ENCODE measurements at places on chromosomes 1 and 21. TPM values are rescaled to one million over a fixed set of nuclear protein-coding genes. Genes with fewer than 3 reads are reported as not detected.
A peak's percentile ranks its signal among the peaks of the same experiment; 100 is the strongest.

The MAP3K7CL gene
- total RNA-seq: 75.2 TPM

The SLC25A34 gene
- 1.0 TPM for total RNA-seq

The PCSK9 gene
- 0.53 TPM for total RNA-seq

The BECN2 gene
- not detected for total RNA-seq

The LSM10 gene
- 48.9 TPM for total RNA-seq

The CFHR1 gene
- total RNA-seq: 0.23 TPM

The CD1B gene
- not detected for total RNA-seq

DNA sequence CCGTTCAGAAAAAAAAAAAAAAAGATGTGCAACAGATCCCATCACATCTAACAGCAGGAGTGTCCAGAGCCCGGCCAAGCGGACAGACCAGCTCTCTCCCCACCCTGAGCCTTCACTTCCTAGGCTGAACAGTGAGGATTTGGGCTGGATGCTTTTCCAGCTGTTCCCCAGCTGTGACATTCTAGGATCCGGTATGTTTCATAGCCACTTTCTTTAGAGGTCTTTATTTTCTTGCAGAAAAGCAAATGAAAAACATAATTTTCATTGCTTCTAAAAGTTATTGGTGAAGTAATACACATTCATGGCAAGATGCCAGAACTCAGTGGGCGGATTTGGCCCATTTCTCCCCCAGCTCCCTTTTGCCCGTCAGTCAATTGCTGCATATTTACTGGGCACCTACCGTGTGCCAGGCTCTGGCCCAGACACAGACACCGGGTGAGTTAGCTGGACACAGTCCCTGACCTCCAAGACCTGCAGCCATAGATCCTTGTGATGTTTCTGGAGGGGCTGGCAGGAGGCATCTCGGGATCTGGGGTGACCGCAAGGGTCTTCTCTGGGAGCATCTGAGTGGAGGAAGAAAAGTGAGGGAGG lies 213.7 kb upstream of the VAMP3 start:
- DNase-seq: no peak

DNA sequence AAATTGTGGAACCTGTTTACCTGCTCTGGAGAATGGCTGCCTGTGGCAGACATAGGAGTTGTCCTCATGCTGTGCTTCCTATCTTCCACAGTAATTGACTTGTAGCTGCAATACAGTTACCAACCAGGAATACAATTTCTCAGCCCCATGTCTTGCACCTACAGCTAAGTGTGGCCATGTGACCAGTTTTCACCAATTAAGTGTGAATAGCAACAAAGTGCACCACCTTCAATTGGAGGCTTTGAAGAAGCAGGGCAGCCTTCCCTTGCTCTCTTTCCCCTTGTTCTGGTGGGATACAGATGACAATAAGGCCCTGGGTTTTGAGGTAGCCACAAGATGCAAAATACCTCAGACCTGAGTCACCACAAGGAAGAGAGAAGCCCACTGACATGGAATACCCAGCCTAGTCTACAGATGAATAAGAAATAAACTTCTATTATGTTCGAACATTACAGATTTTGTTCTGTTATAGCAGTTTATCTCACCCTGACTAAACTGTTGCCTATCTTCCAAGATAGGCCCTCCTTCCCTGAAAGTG lies 70.2 kb upstream of the S1PR1 start:
- DNase-seq: peak; percentile 11

DNA sequence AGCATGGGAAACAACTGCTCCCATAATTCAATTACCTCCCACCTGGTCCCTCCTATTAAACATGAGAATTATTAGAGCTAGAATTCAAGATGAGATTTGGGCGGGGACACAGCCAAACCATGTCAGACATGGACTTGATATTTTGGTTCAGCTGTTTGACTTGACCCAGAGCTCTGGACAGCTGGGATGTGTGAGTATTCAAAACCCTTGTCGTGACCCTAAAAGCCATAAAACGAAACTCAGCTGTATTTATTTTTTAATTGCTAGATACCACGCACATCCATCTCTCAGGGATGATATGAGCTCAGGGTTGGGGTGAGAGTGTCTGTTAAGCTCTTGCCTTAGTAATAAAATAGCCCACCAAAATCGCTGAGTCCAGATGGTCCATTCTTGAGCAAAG lies 45.4 kb downstream of the RCSD1 start:
- no peak for DNase-seq

GRCh38 chr1:89125240-89125912 lies 538 bp downstream of the GBP2 start:
- DNase-seq: no peak

GRCh38 chr1:116908820-116909511 lies 750 bp upstream of the PTGFRN start:
- DNase-seq: no peak

DNA sequence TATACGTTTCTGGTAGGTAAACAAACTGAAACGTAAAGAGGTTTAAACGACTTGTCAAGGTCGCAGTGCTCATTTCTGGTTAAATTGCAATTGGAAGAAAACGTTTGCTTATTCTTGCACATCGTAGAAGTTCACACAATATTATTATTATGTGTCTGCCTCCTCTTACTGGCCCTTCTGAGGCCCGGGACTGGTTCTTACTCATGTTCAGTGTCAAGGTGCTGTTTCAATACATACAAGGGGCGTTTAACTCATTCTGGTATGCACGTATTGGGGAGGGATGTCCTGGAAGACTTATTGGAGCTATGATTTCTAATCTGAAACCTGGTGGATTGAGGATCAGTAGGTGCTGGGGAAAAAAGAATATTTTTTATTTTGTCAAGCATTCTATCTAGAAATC lies 932 bp downstream of the RPF1 start:
- DNase-seq: no peak

- no peak for DNase-seq
These were observed 5.8 kb upstream of the ALDH4A1 start for GRCh38 chr1:18907917-18908845.

DNA sequence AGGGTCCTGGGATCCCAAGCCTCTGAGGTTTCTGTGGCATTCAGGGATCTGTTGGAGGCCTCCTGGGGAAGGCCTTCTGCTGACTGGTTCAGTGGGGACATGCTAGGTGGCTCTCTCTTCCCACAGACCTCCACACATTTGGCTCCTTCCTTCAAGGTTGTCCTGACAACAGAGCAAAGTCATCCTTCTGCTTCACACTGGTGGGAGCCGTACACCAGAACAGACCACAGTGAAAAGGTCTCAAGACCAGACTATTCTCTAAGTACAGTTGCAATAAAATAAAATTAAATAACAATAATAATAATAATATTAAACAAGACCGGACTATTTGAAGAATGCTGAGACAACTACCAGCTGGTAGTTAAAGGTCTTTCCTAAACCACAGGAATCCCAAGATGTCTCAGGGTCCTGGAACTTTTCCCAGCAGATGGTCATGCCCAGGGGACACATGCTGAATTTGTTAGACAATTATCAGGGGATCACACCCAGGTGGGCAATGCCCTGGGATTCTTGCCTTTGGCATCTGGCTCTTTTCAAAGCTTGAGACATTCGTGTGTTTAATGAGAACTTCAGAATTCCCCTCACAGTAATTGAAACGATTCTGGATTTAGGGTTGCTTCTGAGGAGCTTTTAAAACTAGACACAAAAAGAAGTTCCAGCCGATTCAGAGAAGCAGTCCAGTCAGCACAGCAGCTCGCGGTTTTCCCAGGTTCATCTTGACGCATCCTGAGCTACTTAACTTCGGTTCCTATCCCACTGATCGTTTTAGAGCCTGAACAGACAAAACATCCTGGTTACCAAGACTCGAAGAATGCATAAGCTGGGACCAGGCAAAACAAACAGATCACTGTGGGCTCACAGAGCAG lies 22.9 kb downstream of the HTR1D start:
- DNase-seq: peak; percentile 98

GRCh38 chr1:27136236-27136551 lies 18.7 kb downstream of the SLC9A1 start:
- no peak for DNase-seq

DNA sequence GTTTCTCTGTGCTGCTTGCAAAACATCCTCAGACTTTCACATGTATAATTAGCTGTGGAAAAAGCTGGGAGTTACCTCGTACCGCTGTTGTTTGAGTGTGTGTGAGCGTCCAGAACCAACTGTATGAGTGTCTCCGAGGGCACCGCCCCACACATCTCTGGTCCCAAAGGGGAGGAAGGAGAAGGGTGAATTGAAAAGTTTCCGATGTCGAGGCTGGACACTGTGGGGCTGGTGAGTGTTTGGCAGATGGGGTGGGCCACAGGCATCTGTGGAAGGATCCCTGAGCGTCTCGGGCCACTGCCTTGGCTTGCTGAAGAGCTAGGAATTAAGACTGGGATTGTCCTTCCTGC lies 1.2 kb downstream of the ATP2B4 start:
- DNase-seq: no peak

DNA sequence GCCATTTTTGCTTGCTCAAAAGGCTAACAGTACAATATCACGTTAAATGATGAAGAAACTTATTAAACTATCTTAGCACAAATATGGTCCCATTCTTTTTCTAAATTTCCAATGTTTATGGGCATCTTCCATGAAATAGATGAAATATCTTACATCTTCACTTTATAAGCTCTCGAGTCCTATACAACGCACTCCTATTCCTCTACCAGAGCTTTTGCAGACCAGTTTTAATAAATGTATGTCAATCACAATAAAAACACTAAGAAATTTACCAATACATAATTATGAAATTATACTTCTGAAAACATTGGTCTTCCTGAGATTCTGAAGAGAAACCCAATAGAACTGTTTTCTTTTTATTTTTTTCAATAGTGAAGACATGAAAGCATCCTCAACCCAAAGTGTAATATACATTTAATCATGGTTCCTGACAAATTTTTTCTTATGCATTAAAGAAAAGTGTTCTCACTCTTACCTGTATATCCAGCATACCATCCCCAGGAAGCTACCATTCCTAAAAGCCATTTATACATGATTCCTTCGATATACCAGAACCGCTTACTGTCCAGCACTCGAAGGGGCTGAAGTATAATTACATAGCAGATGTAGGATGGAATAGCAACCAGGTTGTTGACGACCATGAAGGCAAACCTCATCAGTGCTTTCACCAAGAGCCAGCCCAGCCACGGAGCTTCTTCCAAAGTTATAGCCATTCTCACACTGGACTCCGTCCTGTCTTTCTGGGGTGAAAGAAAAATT lies 1.8 kb downstream of the LPGAT1 start:
- DNase-seq: peak; percentile 17

DNA sequence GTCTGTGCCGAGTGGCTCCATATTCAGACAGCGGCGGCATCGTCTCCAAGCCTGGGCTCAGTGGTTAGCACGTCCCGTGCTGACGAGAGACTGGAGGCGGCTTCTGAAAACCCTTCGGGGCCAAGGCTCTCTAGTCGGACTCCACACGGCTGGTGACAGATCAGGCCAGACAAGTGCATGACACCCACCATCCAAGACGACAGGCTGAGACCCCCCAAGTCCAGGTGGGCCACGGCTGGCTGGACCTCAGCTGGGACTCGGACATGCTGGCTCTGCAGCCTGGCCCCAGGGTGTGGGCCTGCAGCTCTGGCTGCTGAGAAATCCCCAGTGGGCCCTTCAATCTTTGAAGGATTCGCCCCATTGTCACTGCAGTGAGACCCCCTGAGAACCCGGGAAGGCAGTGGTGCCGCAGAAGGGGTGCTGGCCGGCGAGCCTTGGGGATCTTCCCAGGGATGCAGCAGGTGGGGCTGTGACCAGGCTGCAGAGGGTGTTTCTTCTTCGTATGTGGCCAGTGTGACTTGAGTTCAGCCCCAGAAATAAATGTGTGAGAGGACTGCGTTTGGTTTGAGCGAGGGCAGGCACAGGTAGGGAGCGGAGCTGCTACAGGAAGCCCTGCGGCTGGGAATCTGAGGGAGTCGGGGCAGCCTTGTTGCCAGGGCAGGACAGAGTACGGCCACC lies 15.9 kb upstream of the SLC19A1 start:
- no peak for DNase-seq

DNA sequence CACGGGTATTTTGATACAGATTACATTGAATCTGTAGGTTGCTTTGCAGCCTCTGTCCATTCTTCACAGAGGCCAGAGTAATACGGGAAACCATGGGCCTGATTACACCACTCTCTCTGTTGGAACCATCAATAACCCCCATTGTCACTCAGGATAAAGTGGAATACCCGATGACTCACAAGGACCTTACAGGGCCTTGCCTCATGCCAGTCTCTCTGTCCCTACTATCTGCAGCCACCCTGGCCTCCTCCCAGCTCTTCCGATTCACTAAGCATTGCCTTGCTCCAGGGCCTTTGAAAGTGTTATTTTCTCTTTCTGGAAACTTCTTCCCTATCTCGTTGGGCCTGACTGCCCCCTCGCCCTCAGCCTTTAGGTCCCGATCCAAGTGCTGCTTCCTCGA lies 61.7 kb downstream of the HMGB4 start:
- DNase-seq: peak; percentile 20

Measured in astrocyte (in vitro differentiated cells and primary cell).